ENCODE measurements at places on chromosomes 6 and 20. TPM values are rescaled to one million over a fixed set of nuclear protein-coding genes. Genes with fewer than 3 reads are reported as not detected.

GRCh38 chr20:516799-517198 is 26.8 kb downstream of the CSNK2A1 start:
- H3K4me3 ChIP-seq = no peak overlapping the region
- H3K27me3 ChIP-seq = no peaks in the 10 kb centered on the region
- no peak overlapping the region for H3K27ac ChIP-seq
- peaks cover 7% of the 10 kb centered on the region for H3K4me1 ChIP-seq
- no peak for DNase-seq

The TCF21 gene
- 34.1 TPM for total RNA-seq

DNA sequence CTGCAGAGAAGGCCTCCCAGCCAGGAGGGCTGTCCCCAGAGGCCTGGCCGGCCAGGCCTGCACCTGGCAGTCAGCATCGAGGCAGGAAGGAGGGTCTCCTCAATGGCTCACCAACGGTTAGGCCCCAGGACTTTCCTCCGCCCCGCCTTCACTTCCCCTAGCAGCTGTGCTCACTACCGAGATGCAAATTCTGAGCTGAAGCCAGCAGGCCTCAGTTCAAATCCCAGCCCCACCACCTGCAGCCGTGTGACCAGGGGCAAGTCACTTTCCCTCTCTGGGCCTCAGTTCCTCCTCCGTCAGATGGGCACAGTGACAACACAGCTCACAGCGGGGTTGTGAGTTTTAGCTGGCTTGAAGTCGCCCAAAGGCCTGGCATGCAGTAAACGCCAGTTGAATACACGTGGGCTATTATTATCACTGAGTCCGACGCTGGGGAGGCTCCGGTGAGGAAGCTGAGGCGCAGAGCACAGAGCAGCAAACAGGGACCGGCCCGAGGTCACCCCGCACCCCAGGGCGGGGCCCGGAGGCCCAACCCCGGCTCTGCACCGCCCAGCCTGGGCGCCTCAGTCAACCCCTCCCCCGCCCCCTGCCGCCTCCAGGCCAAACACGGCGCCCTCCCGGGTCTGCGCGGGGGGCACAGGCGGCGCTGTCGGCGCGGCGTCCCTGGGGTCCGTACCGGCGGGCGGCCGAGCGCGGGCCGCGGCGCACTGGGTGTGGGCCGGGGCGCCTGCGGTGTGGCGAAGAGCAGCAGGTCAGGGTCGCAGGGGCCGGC is 671 bp downstream of the E2F1 start:
- H3K27me3 ChIP-seq = no peaks in the 10 kb centered on the region
- peaks cover 24% of the 10 kb centered on the region for H3K4me1 ChIP-seq
- DNase-seq = peak; percentile 53
- peak overlapping the region; percentile 21 for H3K4me3 ChIP-seq
- H3K36me3 ChIP-seq = no peaks in the 10 kb centered on the region

GRCh38 chr6:4637691-4638433 is 138.3 kb upstream of the CDYL start:
- no peak overlapping the region for H3K27ac ChIP-seq
- H3K4me1 ChIP-seq = no peaks in the 10 kb centered on the region
- no peaks in the 10 kb centered on the region for H3K36me3 ChIP-seq
- DNase-seq = no peak

GRCh38 chr6:15061908-15062515 is 183.9 kb upstream of the JARID2 start:
- DNase-seq = no peak
- no peaks in the 10 kb centered on the region for H3K27me3 ChIP-seq
- H3K4me1 ChIP-seq = no peaks in the 10 kb centered on the region
- H3K4me3 ChIP-seq = no peak overlapping the region

The FKBP1C gene
- not detected for total RNA-seq

GRCh38 chr6:16884526-16884925 is 123.3 kb upstream of the ATXN1 start:
- H3K27me3 ChIP-seq = no peaks in the 10 kb centered on the region
- H3K27ac ChIP-seq = no peak overlapping the region
- H3K4me3 ChIP-seq = no peak overlapping the region
- H3K4me1 ChIP-seq = no peaks in the 10 kb centered on the region
- DNase-seq = no peak
- H3K36me3 ChIP-seq = no peaks in the 10 kb centered on the region

- no peak overlapping the region for H3K4me3 ChIP-seq
- H3K36me3 ChIP-seq = no peaks in the 10 kb centered on the region
- no peaks in the 10 kb centered on the region for H3K4me1 ChIP-seq
- DNase-seq = no peak
- H3K27me3 ChIP-seq = no peaks in the 10 kb centered on the region
Measured at GRCh38 chr6:68013780-68014515, 621.1 kb upstream of the ADGRB3 start.

DNA sequence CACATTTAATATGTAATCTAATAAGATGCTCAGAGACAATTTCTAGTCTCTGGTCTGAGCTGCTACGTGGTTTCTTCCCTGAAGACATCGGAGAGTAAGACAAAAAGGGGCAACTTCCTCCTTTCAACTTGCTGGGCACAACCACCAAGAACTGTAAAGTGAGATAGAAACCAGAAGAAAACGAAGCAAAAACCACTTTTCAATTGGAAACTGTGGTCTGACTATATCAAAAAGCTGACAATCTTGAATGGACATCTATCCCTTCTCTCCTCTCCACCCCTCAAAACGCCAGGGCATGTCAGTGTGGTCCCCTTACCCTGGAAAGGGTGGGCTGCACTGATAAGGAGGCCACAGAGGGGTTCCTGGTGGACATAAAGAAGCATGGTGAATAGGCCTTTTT is 269.1 kb downstream of the CD83 start:
- H3K27me3 ChIP-seq = no peaks in the 10 kb centered on the region
- no peak overlapping the region for H3K27ac ChIP-seq
- no peaks in the 10 kb centered on the region for H3K36me3 ChIP-seq
- H3K4me3 ChIP-seq = no peak overlapping the region
- no peak for DNase-seq

The ANKRD66 gene
- 0.50 TPM for total RNA-seq

DNA sequence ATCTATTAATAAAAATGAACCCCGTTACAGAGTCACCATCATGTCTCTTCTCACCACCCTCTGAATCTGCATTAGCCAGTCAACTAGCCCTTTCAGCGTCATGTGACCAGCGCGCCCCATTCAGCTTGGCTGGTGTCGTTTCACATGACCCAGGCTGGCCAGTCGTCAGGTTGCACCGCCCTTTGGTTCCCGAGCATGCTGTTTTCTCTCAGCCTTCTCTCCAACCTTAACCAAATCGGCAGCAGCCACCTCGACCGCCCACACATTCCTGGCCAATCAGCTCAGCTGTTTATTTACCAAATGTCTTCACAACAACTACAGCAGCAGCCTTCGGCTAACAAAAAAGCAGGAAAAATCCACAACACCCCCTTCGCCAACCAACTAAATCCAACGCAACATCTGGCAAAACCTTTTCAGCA is 5.6 kb downstream of the SRSF3 start:
- DNase-seq = peak; percentile 46
- no peaks in the 10 kb centered on the region for H3K27me3 ChIP-seq
- H3K4me3 ChIP-seq = peak overlapping the region; percentile 20
- peaks cover 18% of the 10 kb centered on the region for H3K4me1 ChIP-seq
- H3K36me3 ChIP-seq = no peaks in the 10 kb centered on the region
- H3K27ac ChIP-seq = no peak overlapping the region

The PRKN gene
- total RNA-seq = 9.1 TPM

DNA sequence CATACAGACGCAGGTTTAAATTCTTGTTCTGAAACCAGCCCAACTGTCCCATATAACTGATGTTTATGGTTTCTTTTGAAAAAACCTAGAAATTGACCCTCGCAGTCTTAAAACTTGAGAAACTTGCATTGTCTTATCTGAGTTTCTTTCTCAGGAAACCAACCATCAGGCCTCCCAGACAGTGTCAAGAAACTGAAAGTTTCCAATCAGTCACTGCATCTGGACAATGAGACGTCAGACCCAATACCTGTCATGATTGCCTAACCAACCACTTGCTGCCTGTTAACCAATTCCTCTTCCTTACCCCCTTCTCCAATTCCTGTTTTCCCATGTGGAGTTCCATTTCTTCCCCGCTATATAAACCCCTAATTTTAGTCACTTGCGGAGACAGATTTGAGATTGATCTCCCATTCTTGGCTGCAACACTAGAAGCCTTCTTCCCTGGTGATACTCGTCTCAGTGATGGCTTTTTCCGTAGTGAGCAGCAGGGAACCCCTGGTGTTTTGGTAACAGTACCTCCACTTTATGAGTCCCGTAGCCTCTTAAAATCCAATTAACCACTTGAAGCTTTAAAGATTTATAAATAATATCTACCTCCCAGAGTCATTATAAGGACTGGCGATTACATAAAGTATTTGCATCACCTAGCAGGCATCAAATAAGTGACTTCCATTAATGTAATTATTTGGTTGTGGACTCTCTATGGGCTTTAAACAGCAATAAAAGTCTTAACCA is 49.3 kb downstream of the GPR63 start:
- H3K27me3 ChIP-seq = no peaks in the 10 kb centered on the region
- no peak overlapping the region for H3K4me3 ChIP-seq
- DNase-seq = no peak
- H3K4me1 ChIP-seq = no peaks in the 10 kb centered on the region
- H3K27ac ChIP-seq = no peak overlapping the region

DNA sequence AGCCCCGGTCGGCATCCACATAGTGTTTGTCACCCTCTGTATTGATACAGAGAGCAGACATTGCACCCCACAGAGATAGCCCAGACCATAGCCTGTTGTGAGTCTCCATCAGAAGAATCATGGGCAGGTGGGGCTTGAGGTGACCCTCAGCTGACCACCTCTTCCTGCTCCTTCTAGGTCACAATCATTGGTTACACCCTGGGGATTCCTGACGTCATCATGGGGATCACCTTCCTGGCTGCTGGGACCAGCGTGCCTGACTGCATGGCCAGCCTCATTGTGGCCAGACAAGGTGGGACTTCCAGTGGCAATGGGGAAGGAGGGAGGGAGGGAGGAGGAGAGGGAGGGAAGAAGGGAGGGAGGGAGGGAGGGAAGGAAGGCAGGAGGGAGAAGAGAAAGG is 61.4 kb upstream of the RIN2 start:
- H3K4me1 ChIP-seq = no peaks in the 10 kb centered on the region
- no peak for DNase-seq
- H3K27me3 ChIP-seq = no peaks in the 10 kb centered on the region
- H3K4me3 ChIP-seq = no peak overlapping the region

DNA sequence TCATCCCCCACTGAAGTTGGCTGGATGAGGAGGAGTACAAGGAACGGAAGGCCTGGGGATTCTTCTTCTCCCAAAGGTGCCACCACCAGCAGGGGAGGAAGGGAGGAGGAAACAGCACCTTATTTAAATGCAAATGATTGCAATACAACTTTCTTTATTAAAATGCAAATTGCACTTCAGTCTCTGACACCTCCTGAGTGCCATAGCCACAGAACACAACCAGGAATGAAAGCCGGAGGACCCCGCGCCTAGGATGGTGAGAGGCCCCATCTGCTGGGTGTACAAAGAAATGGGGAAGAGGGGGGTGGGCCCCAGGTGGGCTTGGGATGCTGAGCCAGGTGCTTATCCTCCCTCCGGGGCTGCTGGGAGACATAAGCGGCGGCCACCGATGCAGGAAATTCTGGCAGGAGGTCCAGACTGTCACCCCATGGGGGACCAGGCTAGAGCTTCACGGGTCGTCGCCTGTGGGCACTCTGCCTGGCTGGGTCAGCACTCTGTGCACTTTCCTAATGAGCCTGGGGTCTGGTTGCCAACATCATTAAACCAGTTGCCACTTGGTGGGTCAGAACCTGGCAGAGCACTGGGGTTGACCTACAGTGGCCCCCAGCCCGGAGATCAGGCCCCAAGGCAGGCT is 154.2 kb upstream of the MLN start:
- H3K4me3 ChIP-seq = no peak overlapping the region
- no peak overlapping the region for H3K27ac ChIP-seq
- H3K27me3 ChIP-seq = no peaks in the 10 kb centered on the region
- H3K4me1 ChIP-seq = no peaks in the 10 kb centered on the region
- DNase-seq = no peak

DNA sequence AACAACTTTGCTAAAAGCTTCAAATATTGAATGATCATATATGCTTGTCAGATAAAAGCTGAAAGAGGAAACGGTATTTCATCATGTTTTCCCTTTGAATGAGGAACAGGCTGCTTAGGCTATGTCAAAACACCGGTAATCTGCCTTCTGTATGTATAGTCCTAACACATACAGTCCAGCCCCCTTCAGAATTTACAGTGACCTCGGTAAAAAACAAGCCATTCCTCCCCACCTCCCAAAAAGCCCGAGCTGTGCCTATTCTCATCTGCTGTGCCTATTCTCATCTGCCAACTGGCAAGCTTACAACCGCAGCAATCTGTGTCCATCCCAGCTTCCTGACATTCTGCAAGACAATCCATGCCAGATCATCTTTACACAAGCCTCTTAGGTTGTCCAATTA is 26.8 kb upstream of the UBE2J1 start:
- no peak overlapping the region for H3K27ac ChIP-seq
- no peak overlapping the region for H3K4me3 ChIP-seq
- DNase-seq = no peak
- no peaks in the 10 kb centered on the region for H3K4me1 ChIP-seq
- H3K36me3 ChIP-seq = no peaks in the 10 kb centered on the region

DNA sequence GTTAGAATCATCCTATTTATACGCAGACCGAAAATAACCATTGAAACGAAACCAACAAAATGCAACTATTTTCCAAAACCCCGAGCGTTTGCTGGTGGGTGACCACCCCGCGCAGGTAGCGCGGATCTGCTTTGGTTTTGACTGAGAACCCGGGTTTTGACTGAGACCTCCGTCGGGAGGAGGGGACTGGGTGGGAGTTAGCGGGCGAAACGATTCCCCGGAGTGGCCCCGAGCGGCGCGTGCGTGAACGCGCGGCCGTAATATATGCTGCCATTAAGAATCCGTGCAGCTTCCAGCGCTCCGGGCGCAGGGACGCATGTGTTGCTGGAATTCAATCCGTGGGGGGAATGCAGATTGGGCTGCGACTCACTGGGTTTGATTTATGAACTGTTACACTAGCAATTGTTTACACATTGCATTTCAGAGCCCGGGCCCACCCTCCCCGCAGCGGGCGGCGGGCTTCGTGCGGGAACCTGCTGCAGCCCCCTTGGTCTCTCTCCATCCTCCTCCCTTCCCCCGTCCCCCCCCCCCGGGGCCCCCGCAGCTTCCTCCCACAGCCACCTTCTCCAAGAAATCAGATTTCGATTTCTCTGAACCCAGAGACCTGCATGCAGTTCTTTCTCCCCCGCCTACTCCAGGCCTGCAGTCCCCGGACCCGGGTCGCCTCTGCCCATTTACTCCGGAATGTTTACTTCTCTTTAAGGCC is 9.9 kb downstream of the NRN1 start:
- no peak overlapping the region for H3K27ac ChIP-seq
- H3K4me1 ChIP-seq = peaks cover 5% of the 10 kb centered on the region
- no peak for DNase-seq
- peak overlapping the region; percentile 55 for H3K4me3 ChIP-seq
- no peaks in the 10 kb centered on the region for H3K36me3 ChIP-seq

The PPIL1 gene
- 23.8 TPM for total RNA-seq

DNA sequence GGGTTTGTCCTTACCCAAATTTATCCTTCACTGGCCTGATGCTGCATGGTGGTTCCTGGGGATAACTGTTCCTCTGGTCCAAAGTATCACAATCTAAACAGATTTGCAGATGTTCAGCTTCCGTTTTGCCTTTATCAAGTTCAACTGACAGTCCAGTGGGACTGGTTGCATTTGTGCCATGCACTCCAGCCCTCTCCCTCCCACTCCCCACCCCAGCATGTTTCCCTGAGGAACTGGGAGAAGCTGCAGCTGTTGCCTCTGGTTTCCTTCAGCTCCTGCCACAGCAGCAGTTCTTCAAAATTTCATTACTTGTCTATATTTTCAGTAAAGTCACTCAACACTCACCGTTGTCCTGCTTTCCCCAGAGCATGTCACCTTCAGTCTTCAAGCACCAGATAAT is 39.5 kb upstream of the KIF16B start:
- no peak overlapping the region for H3K27ac ChIP-seq
- H3K4me1 ChIP-seq = peaks cover 7% of the 10 kb centered on the region
- no peaks in the 10 kb centered on the region for H3K27me3 ChIP-seq
- H3K36me3 ChIP-seq = no peaks in the 10 kb centered on the region
- no peak overlapping the region for H3K4me3 ChIP-seq
